ENCODE measurements at places on chromosomes 6 and 20. TPM values are rescaled to one million over a fixed set of nuclear protein-coding genes. Genes with fewer than 3 reads are reported as not detected.

GRCh38 chr20:34305333-34306230 lies 2.4 kb upstream of the AHCY start:
- H3K36me3 ChIP-seq, result peaks cover 5% of the 10 kb centered on the region
- no peak for DNase-seq
- peaks cover 2% of the 10 kb centered on the region for H3K27me3 ChIP-seq
- no peak overlapping the region for H3K4me3 ChIP-seq
- H3K27ac ChIP-seq, result no peak overlapping the region
- peaks cover 22% of the 10 kb centered on the region for H3K4me1 ChIP-seq

DNA sequence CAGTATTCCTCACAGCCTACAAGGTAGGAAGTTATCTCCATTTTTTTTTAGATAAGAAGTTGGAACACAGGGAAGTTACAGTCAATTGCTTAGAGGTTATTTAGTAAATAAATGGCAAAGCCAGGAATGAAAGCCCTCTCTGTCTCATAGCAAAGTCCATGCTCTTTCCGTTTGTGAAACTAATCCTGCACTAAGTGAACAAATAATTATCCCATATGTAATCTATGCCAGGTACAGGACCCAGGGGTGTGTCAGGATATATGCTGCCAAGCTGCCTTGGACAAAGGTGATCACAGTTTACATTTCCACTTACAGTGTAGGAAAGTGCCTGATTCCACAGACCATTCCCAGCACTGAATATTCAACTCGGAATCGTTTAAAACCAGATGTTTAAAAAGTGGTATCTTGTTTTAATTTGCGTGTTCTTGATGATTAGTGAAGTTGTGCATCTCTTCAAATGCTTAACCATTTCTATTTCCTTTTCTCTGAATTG lies 13.6 kb upstream of the GMDS start:
- H3K27ac ChIP-seq, result no peak overlapping the region
- H3K27me3 ChIP-seq, result no peaks in the 10 kb centered on the region
- DNase-seq, result no peak

GRCh38 chr6:146636481-146636880 lies 37.7 kb downstream of the ADGB start:
- H3K4me3 ChIP-seq, result no peak overlapping the region
- no peaks in the 10 kb centered on the region for H3K36me3 ChIP-seq
- H3K27ac ChIP-seq, result no peak overlapping the region
- peaks cover 4% of the 10 kb centered on the region for H3K27me3 ChIP-seq

- H3K27ac ChIP-seq, result peak overlapping the region; percentile 18
- H3K4me1 ChIP-seq, result peaks cover 62% of the 10 kb centered on the region
- peak overlapping the region; percentile 3 for H3K4me3 ChIP-seq
- peaks cover 7% of the 10 kb centered on the region for H3K36me3 ChIP-seq
- DNase-seq, result peak; percentile 80
- H3K27me3 ChIP-seq, result peaks cover 3% of the 10 kb centered on the region
These were observed 120.8 kb downstream of the BACH2 start for GRCh38 chr6:90175627-90176538.

GRCh38 chr6:36979347-36979742 lies 6.7 kb downstream of the MTCH1 start:
- H3K36me3 ChIP-seq, result peaks cover 44% of the 10 kb centered on the region
- no peak overlapping the region for H3K4me3 ChIP-seq
- no peaks in the 10 kb centered on the region for H3K27me3 ChIP-seq
- peak overlapping the region; percentile 47 for H3K27ac ChIP-seq
- peaks cover 24% of the 10 kb centered on the region for H3K4me1 ChIP-seq

GRCh38 chr6:137883400-137884148 lies 16.5 kb downstream of the TNFAIP3 start:
- H3K4me3 ChIP-seq, result no peak overlapping the region
- H3K36me3 ChIP-seq, result peaks cover 70% of the 10 kb centered on the region
- peaks cover 50% of the 10 kb centered on the region for H3K4me1 ChIP-seq
- DNase-seq, result peak; percentile 42
- no peaks in the 10 kb centered on the region for H3K27me3 ChIP-seq

TMEM217 gene
- total RNA-seq, result 2.2 TPM

PRDM13 gene
- total RNA-seq, result not detected

DACT2 gene
- not detected for total RNA-seq

GMEB2 gene
- total RNA-seq, result 13.6 TPM

PET117 gene
- total RNA-seq, result 15.2 TPM

HSPA12B gene
- not detected for total RNA-seq

CDK5RAP1 gene
- total RNA-seq, result 40.3 TPM

CALHM4 gene
- total RNA-seq, result not detected
